ENCODE measurements at places on chromosomes 3 and 15.

GRCh38 chr3:65587650-65588439, 450.9 kb downstream of the MAGI1 start:
- no peak for DNase-seq

GRCh38 chr3:171285287-171285686, 174.9 kb downstream of the TNIK start:
- no peak for DNase-seq

DNA sequence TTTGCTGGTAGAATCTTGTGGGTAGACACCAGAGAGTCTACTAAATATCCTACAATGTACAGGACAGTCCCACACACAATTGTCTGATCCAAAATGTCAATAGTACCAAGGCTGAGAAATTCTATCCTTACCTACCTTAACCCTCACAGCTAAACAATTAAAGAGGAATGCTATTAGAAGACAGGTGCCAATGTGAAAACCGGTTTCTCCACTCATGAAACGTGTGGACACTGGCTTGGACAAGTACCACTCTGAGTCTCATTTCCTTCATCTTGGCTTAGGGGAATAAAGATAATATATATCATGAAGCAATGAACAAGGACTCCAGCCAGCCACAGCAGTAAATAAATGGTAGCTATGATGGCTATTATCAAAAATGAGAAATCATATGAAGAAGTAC, 90.2 kb downstream of the RFTN1 start:
- peak; percentile 19 for DNase-seq

DNA sequence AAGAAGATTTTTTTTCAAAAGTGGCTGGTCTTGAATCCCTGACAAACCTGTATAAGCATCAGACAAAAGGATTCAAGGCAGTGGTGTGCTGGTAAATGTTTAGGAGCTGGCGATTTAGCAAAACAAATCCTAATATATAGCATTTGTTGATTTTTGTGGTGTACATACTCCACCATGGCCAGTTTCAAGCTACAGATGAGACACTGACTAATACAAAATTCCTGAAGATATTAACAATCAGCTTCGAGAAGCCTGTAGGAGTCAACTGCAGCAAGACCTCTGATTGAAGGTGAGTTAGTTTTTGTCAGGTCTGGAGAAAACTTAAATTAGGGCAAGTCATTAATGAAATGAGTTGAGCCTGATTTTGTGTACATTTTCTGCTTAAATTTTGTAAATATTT, 6.7 kb downstream of the STRIT1 start:
- peak; percentile 22 for DNase-seq

- DNase-seq = no peak
Observed at GRCh38 chr3:124800511-124801258, 70.4 kb downstream of the UMPS start.

GRCh38 chr3:150754896-150755295, 8.1 kb downstream of the SIAH2 start:
- DNase-seq = no peak

GRCh38 chr3:144189044-144189443, 217.4 kb downstream of the DIPK2A start:
- DNase-seq = no peak

DNA sequence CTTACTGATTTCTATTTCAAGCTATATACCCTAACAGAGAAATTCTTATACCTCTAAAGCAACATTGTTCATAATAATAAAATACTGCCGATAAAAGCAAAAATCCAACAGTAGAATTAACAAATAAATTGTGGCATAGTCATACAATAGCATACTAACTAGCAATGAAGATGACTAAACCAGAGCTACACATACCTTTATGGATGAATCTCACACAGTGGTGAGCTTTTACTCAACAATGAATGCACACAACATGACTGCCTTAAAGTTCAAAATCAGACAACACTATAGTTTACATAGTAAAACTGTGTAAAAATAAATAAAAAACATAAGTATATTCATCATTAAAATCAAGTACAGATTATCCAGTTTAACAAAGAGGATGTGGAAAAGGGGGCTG, 99.1 kb downstream of the NR1I2 start:
- DNase-seq = no peak

- peak; percentile 41 for DNase-seq
Observed at GRCh38 chr15:33243393-33243792, 48.9 kb upstream of the FMN1 start.

DNA sequence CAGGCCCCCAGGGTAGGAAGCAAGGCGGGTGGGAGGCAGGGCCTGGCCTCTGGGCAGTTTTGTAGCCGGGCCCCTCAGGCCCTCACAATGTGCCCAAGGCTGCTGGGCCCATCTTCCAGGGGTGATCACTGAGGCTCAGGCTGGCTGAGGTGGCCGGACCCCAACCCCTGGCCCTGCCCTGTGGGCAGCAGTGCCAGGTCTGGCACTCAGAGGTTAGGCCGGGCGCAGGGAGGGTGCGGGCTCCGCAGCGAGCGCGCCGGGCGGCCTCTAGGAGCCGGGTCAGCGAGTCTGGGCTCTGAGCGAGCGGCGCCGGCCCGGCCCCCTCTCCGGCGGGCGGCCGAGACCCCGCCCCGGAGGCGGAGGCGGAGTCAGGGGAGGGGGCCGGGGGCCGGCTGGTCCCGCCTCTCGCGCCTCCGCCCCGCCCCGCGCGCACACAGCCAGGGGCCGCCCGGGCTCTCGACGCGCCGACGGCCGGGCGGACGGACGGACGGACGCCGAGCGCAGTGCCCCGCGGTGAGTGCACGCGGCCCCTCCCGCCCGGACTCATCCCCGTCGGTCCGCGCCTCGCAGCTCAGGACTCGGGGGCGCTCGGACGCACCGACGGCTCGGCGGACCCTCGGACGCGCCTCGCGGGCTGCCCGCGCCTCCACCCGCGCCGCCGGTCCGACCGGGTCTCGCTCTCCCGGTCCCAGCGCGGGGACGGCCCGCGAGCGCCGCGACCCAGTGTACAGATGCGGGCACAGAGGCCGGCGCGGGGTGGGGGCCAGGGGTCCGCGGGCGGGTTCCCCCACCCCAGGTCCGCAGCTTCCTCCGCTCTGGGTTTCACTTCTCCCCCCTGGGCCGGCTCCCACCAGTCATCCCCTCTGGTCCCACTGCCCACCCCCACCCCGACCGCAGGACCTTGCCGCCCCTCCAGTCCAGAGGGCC, at the start of gene FBLN2:
FBLN2 (plus strand) TSS at position 430 of the 927 bp plus-strand sequence. CDS start 21,231 bp downstream, outside the sequence.
- DNase-seq = peak; percentile 55

DNA sequence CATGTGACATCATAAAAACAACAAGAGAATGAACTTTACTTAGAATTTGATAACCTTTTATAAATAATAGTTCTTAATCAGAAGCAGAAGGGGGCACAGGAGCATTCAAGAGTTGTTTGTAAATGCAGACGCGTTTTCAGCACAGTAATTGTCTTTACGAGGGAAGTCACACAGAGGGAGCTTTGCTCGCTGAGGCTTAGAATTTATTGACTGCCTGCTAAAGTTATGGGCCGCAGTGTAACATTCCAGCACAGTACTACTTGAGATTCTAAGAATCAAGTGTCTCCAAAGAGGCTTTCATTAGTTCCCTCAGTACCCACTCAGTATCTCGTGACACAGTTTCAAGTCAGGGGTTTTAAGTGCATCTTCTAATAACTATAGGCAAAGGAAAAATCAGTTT, 288.7 kb downstream of the NR2F2 start:
- no peak for DNase-seq

DNA sequence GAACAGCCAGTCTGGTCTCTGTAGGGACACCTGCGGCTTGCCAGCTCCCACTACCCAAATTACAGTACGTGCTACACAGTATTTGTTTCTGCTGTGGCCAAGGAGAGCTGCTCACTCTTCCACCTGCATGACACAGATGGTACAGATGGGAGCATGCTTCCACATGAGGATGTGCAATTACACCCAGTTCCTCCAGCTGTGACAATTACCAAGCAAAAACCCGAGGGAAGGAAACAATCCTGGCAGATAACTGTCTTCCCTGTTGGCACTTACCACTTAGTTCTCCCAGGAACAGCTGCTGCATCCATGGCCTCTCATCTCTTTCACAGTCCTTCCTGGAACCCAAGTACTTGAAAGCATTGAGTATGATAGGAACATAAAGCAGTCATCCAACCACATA, 34.4 kb downstream of the DET1 start:
- DNase-seq = no peak

DNA sequence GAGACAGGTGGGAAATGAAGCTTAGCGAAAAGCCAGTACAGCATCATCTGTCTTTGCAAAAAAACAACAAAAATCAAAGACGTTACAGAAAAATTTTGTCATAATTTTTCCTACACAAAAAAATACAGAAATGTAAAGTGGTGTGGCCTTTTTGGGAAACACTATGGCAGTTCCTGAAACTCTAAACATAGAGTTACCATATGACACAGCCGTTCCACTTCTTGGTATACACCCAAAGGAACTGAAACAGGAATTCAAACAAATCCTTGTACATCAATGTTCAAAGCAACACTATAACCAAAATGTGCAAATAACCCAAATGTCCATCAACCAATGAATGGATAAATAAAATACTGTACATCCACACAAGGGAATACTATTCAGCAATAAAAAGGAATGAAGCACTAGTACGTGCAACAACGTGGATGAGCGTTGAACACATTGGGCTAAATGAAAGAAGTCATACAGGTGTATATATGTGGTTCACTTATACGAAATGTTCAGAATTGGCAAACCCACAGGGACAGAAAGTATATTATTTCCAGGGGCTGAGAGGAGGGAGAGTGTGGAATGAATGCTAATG, 46.8 kb downstream of the GLB1 start:
- no peak for DNase-seq

GRCh38 chr15:91813924-91814323, 39.6 kb upstream of the SLCO3A1 start:
- no peak for DNase-seq

DNA sequence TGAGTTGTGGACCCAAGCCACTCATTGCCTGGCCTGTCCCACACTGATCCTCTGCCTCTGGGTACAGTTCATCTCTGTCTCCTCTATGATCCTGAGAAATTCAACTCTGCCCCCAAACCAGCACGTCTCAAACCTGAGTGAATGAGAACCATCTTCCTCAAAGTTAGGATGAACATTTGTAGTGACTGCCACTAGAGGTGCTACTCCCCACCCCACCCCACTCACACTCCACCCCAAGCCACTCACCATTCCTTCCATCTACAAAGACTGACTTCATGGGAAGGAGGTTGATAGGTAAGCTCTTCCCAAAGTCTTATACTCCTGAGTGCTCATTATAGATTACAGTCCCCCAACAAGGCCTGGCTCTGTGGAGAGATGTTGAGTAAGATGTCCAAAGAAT, 43.8 kb downstream of the NEK10 start:
- DNase-seq = no peak

DNA sequence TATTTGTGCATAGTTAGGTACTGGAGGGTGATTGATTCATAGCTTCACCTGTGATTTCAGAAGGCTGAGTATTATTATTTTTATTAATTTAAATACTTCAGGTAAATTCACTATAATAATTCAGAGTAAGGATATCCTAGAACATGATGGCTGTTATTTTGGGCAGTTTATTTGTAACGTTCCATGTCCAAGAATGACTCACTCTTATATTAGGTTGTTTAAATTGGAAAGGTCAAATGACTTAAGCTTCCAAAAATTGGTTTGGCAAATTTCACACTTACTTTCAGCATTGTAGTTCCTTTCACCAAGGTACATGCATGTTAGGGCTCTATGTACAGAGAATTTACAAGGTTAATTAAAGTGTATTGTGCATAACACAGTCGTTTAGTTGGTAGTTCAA, 120.2 kb downstream of the EPHA3 start:
- DNase-seq = no peak

DNA sequence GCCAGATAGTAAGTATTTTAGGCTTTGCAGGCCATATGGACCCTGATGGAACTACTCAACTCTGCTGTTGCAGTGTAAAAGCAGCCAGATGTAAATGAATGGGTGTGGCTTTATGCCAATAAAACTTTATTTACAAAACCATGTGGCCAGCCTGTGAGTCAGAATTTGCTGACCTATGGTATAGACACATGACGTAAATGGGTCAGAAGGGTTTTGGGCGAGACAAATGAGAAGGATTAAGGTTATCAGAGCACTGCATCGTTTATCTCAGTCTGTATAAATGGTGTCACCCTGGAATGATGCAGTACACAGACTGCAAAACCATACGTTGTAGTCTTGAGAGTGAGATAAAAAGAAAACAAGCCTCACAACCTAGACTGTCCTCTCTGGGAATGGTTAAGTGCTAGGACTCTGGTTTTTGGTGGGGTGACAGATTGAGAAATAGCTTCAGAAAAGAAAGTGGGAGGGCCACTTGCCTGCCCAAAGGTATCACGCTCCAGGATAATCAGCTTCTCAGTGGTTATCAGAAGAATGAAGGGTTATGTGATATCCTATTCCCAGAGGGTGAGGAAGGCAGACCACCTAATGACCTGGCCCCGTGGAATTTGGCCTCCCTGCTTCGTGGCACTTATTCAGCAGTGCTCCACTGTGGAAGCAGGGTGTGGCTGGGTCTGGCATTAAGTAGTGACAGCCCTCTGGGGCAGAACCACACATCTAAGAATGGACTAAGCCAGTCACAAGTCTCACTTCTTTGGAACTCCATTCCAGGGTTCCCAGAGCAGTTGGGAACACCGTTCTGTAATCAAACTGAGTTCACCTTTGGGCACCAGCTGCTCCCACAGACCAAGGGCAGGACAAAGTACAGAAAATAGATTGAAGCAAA, 46.1 kb downstream of the ABHD5 start:
- no peak for DNase-seq

DNA sequence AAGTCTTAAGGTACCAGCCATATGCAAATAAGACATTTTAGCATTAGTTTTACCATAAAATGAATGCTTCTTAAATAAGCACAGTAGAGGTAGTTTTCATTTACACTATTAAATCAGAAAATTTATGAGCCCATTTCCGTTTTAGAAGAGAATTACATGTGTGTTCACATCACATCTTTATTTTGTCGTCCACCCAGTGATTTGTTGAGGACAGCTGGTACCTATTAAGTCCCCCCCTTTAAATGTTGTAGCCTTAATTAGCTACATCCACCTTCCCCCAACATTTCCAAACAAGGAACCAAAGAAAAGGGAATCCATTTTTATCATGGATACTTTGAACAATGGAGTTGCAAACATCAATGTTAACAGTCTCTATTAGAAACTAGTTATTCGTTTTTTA, 6.8 kb downstream of the IL17RD start:
- DNase-seq = no peak

DNA sequence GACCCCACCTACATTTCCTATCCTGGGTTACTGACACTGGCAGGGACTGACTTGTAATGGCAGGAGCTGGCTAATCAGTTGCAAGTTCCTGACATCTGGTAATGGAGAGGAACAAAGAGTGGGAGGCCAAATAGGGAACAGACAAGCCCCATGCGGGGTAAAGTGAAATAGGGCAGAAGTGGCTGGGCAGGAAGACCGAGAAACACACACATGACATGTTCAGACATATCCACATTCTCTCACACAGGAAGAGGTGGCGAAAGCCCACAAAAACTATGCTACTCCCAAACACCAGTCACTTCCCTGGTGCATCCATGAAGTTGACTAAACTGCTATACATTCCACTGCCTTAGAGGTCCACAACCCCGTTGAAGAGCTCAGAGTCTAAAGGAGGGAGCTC, 394.1 kb upstream of the TBL1XR1 start:
- no peak for DNase-seq

GRCh38 chr15:99962006-99962561, 228.8 kb upstream of the LYSMD4 start:
- DNase-seq = no peak

GRCh38 chr3:46953234-46954010, 23.1 kb downstream of the CCDC12 start:
- DNase-seq = no peak

GRCh38 chr3:195104340-195104739, 166.6 kb downstream of the XXYLT1 start:
- DNase-seq = no peak

Measured in trophoblast cell (in vitro differentiated cells and primary cell).